ENCODE measurements at places on chromosomes 13 and 19.

- no peak for DNase-seq
Observed at GRCh38 chr19:29404015-29404414, 121.8 kb upstream of the VSTM2B start.

DNA sequence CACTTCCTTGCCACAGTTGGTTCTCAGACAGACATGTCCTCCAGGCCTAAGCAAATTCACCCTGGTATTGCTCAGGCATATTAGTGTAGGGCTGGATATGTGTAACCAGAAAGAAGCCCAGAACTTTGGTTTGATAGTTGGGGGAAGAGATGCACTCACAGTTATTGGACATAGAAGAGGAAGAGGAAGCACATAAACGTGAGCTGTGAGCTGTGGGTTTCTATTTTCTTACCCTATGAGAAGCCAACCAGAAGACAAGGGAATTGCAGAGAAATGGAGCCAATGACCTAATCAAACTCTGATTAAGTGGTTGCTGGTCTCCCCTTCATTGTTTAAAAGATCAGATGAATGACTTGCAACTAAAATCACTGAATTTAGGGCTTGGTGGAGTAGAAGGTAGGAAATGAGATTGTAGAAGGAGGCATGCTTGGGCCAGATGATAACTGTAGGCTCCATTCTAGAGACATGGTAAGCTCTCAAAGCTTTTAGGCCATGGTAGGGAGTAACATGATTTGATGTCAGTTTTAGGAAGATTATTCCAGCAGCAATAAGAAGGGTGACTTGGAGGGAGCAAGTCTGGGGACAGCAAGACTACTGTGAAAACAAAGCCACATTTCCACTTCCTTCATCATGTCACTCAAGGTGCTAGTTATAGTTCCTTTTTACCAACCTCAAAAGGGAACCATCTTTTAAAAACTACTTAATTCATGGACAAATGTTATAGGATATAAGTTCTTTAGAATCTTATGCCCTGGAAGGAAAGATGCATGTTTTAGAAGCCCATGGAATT lies 24.1 kb upstream of the WDFY2 start:
- no peak for DNase-seq

DNA sequence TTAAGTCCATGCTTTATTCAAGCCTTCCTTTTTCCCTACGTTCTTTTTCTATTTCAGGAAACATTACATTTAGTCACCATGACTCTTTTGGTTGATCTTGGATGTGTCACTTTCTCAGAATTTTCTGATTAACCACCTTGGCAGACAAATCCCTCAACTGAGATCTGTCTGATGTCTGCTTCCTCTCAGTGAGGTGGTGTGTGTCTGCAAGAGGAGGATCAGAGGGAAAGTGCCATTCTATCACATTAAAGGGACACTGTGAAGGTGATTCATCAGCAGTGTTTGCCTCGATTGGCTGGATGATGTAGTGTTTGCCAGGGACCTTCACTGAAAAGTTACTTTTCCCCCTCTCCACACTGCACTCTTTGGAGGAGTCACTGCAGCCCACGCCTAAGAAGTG lies 3.0 kb upstream of the CCNP start:
- no peak for DNase-seq

DNA sequence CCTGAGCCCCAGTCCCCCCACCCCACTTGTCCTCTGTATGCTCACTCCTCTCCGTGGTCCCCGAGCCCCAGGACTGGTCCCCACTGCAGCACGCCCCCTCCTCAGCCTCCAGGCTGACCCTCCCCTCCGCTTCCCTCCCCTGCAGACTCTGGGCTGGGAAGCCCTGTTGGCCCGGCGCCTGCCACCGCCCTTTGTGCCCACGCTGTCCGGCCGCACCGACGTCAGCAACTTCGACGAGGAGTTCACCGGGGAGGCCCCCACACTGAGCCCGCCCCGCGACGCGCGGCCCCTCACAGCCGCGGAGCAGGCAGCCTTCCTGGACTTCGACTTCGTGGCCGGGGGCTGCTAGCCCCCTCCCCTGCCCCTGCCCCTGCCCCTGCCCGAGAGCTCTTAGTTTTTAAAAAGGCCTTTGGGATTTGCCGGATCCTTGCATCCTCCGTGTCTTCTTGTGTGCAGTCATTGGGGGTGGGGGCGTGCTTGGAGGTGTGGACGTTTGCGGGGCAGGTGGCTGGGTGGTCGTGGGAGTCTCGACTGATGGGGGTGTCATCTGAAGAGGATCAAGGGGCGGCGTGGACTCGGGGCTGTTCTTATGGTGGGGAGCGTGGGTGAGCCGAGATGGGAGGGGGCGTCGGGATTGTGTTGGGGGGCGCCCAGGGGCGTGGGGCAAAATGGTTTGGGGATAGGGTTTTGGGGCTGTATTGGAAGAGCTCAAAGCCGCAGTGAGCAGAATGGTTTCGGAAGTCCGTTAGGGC lies 3.5 kb downstream of the PTGER1 start:
- no peak for DNase-seq

DNA sequence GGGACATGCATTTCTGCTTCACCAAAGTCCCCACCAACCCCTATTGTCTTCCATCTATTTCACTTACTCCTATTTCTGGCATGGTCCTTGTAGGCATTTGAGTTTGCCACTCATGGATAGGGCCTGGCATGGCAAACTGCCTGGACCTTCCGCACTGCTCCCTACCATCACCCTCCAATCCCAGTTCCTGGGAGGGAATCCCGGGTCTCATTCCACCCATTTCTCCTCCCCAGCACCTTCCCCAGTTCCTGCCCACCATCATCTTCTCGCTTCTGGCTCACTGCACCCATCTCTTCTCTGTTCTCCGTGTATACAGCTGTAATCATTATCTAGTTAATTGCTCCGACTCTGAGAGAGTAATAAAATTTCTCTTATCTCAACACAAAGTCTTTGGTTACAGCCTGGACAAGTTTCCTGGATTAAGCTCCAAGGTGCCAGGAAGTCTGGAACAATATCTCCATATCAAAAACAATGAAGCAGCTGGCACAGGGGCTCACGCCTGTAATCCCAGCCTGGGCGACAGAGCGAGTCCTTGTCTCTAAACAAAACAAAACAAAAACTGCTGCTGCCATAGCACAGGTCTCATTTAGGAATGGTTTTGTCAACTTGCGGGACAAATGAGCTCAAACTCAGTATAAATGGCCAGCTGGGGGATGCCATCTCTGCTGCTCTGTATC lies 17.0 kb upstream of the COX7A1 start:
- no peak for DNase-seq

- DNase-seq, result no peak
Observed at GRCh38 chr19:34618410-34618809, 58.5 kb downstream of the SCGB2B2 start.

DNA sequence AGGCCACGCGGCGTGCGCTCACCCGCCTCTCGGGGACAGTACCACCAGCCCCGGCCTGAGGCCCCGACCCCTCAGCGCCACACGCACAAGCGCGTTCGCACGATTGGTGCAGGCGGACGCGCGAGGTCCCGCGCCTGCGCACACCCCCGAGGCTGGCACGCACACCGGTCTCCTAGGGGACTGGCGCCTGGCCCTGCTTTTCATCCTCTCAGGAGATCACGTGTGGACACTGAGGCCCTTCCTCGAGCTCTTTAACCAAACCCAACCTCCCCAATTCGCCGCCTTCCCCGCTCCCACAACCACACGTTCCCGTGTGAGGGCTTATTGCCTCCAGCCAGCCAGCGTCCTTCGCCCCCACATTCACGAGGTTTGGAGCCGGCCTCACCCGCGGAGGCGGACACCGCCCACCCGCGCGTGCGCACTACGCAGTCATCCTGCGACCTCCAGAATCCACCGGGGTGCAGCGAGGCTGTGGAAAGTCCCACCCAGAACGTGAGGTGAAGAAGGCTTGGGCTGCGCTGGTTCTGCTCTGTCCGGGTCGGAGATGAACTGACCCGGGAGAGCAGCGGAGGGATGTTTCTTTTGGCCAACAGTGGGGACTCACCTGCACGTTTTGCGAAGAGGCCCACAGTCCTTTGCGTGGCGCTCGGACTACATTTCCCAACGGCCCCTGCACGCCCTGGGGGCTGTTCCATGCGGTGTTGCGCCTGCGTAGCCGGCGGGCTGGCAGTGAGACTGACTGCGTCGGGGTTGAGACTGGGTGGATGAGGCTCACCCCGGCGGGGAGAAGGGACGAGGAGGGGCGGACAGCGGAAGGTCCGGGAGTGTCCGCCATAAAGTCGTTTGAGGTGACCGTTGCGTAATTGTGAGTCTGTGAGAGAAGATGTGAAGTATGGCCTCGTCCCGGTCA lies 539 bp upstream of the ZNF667 start:
- peak; percentile 29 for DNase-seq

- no peak for DNase-seq
Observed at GRCh38 chr13:83895994-83896580, 13.8 kb upstream of the SLITRK1 start.

DNA sequence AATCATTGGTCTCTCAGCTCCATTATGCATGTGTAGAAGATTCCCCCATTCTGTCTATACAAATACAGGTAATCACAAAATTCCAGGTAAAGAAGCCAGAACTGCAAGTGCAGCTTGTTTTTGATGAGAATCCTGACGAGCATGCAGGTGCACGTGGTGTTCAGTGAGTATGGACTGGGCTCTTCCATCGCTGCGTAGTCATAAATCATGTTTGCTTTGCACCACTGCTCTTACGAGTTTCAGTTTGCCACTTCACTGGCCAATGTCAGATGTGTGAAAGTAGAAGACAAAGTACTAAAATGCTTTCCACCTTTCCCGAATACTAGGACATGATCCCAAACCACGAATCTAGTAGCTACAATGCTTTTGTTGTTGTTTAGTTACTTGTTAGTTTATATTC lies 390.7 kb downstream of the LIG4 start:
- no peak for DNase-seq

DNA sequence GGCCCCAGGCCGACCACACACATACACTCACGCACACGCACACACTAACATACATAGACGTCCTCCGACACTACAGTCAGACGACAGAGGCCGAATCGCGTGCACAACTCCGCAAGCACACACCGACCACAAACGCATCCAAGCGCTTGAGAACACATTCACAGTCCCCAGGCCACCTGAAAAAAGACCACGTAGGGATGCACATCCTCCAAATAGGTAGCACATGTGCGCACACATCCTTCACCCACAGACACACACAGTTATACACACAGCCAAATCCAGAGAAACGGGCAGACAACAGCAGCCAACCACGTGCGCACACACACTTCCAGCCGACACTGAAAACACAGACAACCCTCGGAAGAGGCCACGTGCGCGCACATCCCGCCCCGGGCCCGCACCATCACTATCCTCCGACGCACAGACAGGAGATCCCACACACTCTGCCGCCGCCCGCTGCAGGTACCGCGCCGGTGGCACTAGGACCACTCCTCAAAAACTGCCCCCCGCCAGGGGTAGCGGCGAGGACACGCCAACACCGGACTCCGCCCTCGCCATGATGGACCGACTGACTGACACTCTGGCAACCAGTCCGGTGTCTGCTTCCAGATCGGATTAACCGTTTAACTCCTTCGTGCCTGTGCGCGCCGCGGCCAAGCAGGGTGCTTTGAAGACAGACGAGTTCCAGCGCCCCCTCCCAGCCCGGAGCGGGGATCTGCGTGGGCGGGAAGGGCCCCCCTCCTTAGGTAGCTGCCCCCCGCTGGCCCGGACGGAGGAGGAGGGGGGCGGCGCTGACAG lies 493 bp upstream of the PDE4A start:
- no peak for DNase-seq

- no peak for DNase-seq
Observed at GRCh38 chr19:55443045-55443823, at the start of gene SHISA7. SHISA7 (minus strand) TSS chr19:55443300; CDS start chr19:55442863, 437 bp downstream.

DNA sequence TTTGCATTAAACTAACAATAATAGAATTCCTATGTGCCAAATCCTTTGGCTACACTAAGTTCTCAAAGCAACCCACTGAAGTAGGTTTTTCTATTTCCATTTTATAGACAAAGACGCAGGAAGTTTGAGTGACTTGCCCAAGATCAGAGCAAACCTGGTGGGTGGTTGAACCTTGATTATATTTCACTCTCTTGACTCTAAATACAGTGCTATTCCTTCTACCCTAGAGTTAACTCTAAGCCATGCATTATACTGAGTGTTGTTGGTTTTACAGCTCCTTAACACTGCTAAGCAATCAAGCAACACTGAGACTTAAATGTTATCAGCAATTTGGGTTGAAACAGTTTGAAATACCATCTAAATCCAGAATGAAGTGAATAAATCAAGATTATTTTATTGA lies 813.6 kb upstream of the GPC6 start:
- no peak for DNase-seq

Measured in activated CD4-positive, alpha-beta T cell treated with anti-CD3 and anti-CD28 coated beads, Interleukin-2, amount 50 U/mL, for 1 hour (primary cell).